ENCODE measurements at places on chromosomes 5 and 9. TPM values are rescaled to one million over a fixed set of nuclear protein-coding genes. Genes with fewer than 3 reads are reported as not detected.
A peak's percentile ranks its signal among the peaks of the same experiment; 100 is the strongest.

DNA sequence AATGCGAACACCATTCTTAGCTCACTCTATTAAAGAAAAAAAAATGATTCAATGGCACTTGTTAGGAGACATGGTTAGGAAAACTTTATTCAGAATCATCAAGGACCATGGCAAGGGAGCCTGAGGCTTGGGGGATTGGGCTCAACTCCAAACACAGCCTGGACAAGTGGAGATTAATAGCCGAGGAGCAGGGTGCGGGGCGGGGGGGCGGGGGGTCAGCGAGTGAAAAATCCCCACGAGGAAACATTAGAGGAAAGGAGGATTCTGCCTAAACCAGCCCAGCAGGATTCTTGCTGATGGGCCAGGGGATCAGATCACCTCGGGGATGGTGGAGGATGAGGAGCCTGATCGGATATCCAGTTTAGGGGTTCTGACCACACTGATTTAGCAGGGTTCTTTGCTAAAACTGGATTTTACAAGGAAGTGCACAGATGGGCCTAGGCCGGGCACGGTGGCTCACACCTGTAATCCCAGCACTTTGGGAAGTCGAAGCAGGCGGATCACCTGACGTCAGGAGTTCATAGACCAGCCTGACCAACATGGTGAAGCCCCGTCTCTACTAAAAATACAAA is 24.4 kb upstream of the FIBCD1 start:
- H3K27me3 ChIP-seq: no peaks in the 10 kb centered on the region
- peak overlapping the region; percentile 52 for H3K27ac ChIP-seq
- peaks cover 21% of the 10 kb centered on the region for H3K4me1 ChIP-seq

COL23A1 gene
- not detected for total RNA-seq

- no peaks in the 10 kb centered on the region for H3K36me3 ChIP-seq
- no peak overlapping the region for H3K4me3 ChIP-seq
- H3K4me1 ChIP-seq: peaks cover 22% of the 10 kb centered on the region
- no peaks in the 10 kb centered on the region for H3K27me3 ChIP-seq
- peak overlapping the region; percentile 83 for H3K27ac ChIP-seq
Measured at GRCh38 chr5:143176048-143176447, 227.4 kb downstream of the NR3C1 start.

DNA sequence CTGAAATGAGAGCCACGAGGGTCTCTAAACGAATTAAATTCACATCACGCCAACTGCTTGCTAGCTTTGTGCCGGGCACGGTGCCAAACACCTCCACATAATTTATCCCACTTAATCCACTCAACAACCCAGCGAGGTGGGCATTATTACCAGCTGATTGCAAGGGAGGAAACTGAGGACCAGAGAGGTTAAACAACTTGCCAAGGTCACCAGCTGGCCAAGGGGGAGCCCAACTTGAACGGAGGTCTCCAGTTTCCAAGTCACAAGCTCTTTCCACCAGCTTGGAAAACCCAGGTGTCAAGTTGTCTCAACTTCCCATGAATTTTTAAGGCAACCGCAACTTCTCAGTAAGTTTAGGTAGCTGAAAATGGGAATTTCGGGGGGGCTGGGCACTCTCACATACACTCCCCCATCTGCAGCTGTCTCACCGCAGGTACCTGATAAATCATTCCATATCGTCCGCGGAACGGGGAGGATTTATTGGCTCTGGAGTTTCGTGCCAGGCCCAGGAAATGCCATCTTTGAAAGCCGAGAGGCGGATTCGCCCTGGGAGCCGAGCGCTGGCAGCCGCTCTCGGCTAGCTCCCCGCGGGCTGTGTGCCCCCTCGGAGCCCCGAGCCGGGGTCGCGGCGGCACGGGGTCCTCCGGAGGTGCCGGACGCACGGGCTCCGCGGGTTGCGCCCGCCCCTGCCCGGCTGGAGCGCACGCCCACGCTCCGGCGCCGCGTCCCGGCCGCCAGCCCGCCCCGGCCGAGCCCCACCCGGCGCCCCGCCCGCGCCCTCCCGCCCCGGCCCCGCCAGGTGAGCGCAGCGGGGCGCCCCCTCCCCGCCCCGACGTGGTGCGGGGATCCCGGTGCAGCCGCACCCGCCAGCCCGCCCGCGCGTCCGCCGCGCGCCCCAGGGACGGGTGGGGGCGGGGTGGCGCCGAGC is 617 bp downstream of the PTPN3 start:
- H3K27me3 ChIP-seq: no peaks in the 10 kb centered on the region
- DNase-seq: peak; percentile 55
- H3K36me3 ChIP-seq: no peaks in the 10 kb centered on the region
- H3K4me3 ChIP-seq: peak overlapping the region; percentile 77
- peaks cover 28% of the 10 kb centered on the region for H3K4me1 ChIP-seq

DNA sequence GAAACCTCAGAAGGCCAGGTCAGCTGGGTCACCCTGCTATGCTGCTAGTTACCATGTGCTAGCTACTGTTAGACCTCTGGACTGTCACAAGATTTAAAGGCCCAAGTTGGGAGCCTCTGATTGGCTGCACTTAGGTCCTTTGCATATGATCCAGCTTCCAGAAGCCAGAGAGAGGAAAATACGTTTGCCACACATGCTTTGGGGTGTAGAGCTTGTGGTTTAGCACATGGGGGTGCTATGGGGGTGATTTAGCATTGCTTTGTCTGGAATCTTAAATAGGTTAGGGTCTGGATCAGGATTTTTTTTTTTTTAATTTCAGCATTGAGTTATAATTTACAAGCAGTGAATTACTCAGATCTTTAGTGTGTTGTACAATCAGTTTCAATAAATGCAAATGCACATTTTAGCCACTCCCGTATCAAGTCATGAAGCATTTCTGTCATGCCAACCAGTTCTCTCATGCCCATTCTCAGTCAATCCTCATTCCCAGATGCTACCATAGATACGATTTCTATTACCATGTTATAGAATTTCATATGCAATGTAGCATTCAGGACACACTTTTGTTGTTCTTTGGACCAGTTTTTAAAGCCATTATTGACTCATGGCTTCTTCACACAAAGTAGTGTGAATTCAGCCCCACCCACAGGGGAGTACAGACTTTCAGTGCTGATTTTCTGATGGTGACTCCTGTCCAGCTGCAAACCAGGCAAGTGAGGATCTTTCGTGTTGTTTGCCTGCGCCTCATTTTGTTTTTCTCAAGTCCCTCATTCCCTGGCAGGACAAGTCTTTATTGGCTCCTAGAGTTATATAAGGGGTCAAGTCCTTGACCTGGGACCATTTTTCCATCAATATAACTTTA is 250.4 kb downstream of the LRRC70 start:
- H3K27me3 ChIP-seq: no peaks in the 10 kb centered on the region
- H3K4me1 ChIP-seq: no peaks in the 10 kb centered on the region
- no peak overlapping the region for H3K4me3 ChIP-seq
- H3K36me3 ChIP-seq: no peaks in the 10 kb centered on the region
- H3K27ac ChIP-seq: no peak overlapping the region

DNA sequence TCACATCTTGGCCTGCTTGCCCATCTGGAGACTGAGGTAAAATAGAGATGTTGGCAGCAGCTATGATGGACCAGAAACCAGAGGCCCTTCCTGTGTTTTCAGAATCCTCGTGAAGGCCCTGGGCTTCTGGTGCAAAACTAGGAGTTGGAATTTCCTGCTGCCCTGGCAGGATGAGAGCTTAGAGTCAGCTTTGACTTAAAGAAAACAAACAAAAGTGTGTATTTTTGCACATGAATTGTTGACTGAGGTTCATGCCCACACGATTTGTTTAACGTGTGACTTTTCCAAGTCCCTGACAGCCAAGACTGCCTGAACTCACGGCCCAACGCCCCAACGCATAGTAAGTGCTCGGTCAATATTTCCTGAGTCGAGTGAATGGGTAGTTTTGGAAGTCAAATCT is 303.1 kb downstream of the MLLT3 start:
- H3K27ac ChIP-seq: no peak overlapping the region
- DNase-seq: no peak
- peaks cover 3% of the 10 kb centered on the region for H3K27me3 ChIP-seq
- H3K4me3 ChIP-seq: no peak overlapping the region
- no peaks in the 10 kb centered on the region for H3K36me3 ChIP-seq

TYRP1 gene
- not detected for total RNA-seq

GRCh38 chr5:14256026-14256690 is 113.0 kb downstream of the TRIO start:
- peaks cover 48% of the 10 kb centered on the region for H3K4me1 ChIP-seq
- DNase-seq: peak; percentile 40
- peaks cover 34% of the 10 kb centered on the region for H3K36me3 ChIP-seq
- peak overlapping the region; percentile 68 for H3K27ac ChIP-seq

GRCh38 chr5:83059341-83059740 is 17.9 kb downstream of the TMEM167A start:
- no peak for DNase-seq
- no peaks in the 10 kb centered on the region for H3K27me3 ChIP-seq
- peaks cover 46% of the 10 kb centered on the region for H3K36me3 ChIP-seq
- H3K4me1 ChIP-seq: no peaks in the 10 kb centered on the region
- H3K4me3 ChIP-seq: no peak overlapping the region

Measured in PC-3 (cell line).